ENCODE measurements at places on chromosomes 1 and 21.

- DNase-seq, result no peak
Measured at GRCh38 chr1:227033880-227034279, 93.8 kb downstream of the COQ8A start.

DNA sequence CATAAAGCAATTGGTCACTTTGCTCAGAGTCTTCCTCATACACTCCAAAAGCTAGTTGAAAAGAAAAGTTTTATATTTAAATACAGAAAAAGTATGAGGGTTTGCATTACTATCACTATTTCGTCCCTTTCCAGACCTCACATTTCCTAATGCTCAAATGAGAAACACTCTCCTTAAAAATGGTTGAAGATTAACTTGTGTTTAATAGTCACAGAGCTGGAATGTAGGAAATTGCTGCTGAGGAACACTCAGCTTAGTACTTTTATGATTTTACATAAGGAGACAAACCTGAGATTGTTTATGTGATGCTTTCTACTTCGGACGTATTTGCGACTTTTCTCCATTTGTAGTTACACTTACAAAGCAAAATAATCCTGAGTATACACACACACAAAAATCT is 39.8 kb downstream of the MYSM1 start:
- no peak for DNase-seq

DNA sequence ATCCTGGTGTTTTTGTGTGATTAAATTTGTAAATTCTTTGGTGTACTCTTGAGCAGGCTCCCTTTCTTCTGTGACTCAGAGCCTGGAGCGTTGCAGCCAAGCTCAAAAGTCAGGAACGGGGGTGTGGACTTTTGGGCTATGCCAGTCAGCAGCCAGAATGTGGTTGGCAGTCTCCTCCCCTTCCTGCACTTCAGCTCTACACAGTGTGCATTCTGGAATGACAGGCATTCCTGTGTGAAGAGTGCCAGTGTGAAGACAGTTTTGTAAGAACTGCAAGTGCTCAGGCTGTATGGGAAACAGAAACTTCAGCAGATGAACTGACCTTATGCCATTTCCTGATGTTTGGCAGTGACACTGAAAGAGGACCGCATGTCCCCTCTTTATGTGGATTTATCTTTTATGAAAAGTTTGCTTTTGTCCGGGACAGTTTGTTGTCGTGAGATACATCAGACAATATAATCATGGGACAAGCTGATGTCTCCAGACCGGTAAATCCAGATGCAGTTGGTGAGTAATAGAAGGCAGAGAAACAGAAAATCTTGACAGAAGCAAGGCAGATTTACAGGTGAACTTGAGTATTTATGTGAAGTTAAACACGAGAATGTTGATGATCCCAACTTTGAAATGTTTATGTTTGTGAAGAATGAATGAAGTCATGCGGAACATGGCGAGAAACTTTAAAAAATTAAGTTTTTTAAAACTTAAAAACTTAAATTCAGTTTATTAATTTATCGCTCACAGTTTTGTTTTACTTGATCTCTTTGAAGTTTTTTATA is 67.7 kb upstream of the RCC1 start:
- no peak for DNase-seq

DNA sequence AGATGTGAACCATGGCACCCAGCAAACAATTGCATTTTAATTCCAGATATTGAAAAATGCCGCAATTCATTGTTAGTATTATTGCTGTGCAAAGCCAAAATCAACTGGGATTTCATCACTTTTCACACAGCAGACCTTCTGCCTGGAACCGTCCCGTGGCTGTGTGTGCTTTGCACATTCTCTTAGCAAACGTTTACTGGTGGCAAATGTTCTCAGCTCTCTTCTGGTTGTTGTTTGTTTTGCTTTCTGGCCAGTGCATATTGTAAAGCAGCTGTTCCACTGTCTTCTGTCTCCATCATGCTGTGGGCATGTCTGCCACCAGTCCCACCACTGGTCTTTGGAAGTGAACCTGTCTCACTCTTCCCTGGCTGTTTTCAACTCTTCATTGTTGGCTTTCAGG is 19.8 kb upstream of the TTLL10 start:
- DNase-seq, result no peak

DNA sequence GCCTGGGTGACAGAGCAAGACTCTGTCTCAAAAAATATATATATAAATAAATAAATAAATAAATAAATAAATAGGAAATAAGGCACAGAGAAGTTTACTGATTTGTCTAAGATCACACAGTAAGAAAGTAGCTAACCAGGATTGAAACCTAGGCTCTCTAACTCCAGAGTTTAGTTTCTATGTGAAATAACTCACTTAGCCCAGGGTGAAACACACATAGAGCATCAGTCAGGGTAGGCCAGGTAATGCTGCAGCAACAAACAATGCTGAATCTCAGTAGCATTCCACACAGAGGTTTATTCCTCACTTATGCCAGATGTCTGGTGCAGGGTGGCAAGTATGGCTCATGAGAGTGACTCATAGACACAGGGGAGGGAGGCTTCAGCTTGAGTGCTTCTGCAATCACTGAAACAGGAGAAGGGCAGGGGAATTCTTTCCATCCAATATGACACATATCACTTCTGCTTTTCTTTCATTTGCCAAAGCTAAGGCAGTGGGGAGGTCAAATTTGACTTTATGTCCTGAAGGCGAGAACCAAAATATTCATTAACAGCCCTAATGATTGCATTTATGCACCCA is 37.1 kb upstream of the KANK4 start:
- no peak for DNase-seq

- no peak for DNase-seq
Measured at GRCh38 chr21:39644062-39644560, 31.4 kb downstream of the B3GALT5 start.

- DNase-seq, result no peak
Measured at GRCh38 chr1:157806431-157807149, 13.3 kb downstream of the FCRL1 start.

DNA sequence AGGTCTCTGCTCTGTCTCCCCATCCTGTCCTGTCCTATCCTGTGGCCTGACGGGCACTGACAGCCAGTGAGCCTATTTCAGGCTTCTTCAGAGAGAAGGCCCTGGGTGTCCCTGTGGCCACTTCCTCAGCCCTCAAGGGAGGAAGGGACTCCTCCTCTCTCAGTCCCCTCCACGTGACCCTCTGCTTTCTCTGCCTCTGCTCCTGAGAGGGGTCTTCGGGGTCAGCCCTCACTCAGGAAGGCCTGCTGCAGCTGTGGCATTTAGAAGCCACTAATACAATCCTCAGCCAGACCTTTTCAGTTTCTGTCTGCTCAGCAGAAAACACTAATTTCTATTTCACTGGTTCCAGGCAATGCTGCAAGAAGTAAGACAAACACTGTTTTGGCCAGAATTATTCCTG is 43.6 kb upstream of the ETV3 start:
- no peak for DNase-seq

- no peak for DNase-seq
Measured at GRCh38 chr1:23044035-23044434, 24.8 kb downstream of the KDM1A start.

- DNase-seq, result no peak
Measured at GRCh38 chr1:203252678-203253077, 23.2 kb upstream of the CHIT1 start.

DNA sequence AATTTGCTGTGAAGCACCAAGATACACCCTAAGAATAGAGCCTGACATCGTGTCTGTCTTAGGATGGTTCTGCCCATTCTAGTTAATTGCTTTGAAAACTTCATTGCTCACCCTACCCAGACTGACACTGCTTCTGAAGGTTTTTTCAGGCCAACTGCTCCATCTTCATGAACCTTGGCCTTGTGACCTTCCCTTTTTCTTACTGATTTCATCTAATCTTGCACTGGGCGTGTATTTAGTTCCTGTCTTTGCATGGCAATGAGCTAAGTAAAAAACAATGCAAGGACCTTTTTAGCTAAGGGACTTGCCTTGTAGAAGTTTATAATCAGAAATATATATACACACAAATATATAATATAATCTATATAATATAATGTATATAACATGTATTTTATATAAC is 108.0 kb downstream of the PBX1 start:
- no peak for DNase-seq

DNA sequence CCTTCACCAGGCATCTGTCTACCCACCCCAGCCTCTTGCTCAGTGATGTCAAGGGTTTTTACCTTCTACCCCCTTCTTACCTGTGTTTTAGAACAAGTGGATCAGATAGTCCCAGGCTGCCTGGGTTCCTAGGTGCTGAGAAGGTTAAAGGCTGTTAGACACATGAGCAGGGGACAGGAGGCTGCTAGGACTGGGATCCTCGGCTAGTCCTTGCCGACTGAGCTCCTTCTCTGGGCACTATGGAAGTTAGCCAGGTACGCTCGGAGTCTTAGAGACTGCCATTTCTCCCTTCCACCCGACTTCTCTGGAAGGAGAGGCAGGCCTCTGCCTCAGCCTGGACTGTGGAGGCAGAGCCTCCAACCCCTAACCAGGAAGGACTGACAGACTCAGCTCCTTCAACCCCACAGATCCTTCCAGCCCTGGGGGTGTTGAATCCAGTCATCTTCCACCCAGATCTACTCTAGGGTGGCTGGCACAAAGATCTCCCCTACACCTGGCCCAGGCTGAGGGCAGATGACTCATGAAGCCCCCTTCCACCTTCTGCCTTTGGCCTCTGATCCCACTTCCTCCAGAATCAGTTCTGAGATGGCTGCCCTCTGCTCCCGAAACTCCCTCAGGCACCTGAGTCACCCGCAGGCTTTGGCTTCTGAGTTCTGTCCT is at the start of gene DYNLT4:
Gene DYNLT4, minus strand, starts transcription at position 648 of the 660 bp plus-strand sequence. CDS start 683 bp downstream, outside the sequence.
- no peak for DNase-seq

DNA sequence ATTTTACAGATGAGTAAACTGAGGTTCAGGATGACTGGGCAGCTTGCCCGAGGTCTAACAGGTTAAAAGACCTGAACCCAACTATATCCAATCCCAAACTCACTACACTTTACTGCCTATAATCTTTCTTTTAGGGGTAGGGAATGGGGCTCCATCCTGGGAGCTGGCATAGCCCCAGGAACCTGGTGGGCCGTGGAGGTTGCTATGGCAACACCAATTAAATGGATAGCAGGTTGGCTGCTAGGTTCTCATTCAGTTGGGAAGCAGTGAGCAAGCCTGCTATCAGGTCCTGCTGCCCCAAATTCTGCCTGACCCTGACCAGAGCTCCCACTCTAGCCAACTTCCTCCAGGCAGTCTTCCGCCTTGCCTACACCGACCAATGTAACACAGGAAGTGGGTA is 40.9 kb downstream of the LRP8 start:
- no peak for DNase-seq

DNA sequence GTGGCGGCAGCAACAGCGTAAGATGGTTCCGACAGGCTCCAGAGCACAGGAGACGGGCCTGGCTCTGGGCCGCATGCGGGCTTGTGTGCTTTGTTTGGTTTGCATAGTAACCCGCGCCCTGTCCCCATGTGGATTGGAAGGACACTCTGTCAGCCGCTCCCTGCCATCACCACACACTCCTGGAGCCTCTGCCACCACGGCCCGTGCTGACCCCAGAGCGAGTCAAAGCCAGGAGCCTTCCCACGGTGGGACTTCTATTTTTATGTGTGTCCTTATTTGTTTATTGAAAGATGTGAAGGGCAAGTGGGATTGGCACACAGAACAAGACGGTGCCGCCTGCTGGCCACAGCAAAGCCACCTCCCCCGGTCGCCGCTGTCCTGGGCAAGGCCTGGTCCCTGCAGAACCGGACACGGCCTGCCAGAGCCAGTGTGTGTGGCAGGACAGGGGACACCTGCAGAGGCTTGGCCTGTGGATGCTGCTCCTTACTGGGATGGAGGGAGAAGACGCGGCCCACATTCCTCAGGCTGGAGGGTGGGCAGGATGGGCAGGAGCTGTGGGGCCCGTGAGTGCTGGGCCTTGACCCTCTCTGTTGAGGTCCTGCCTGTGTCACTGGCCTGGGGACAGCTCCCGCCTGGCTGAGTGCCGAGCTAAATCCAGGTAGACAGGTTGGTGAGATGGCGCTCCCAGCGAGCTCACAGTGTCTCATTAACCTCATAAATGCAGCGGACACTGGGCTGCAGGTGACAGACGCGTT is 64.4 kb downstream of the AGPAT3 start:
- DNase-seq, result no peak

DNA sequence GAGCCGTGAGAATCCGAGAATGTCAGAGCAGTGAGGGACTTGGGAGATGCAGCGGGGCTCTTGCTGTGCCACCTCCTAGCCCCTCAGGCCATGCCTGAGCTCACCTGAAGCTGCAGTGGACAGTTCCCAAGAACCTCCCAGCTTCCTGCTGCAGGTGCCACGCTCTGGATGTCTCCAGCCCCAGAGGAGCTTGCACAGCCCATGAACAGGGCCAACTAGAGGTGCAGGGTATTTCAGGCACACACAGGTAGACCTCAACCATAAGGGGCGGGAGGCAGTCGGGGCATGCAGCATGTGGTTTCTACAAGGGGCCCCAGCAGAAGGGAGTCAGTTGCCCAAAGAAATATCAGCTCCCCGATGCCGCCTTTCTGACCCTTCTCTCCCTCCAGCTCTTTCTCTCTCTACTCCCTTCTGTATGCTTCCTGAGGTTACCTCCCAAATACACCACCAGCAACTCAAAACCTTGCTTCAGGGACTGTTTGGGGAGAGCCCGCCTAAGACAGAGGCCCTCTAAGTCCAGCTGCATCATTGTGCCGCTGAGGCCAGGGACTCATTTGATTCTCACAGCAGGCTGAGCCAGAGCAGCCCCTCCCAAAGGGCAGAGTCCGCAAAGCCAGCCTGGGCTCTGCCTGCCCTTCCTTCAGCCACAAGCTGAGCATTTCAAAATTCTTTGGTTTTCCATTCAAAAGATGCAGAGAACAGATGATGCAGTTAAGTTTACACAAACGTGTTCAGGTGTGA is 209.8 kb downstream of the MATN1 start:
- no peak for DNase-seq

GRCh38 chr1:201016211-201016651 is 7.3 kb downstream of the KIF21B start:
- DNase-seq, result no peak

- DNase-seq, result no peak
Measured at GRCh38 chr1:35431173-35431599, 126.0 kb downstream of the KIAA0319L start.

GRCh38 chr1:232617237-232617636 is 12.7 kb downstream of the SIPA1L2 start:
- no peak for DNase-seq

GRCh38 chr1:225666495-225666894 is 13.6 kb upstream of the ENAH start:
- no peak for DNase-seq

GRCh38 chr1:53410701-53411100 is 48.5 kb upstream of the DMRTB1 start:
- DNase-seq, result no peak

DNA sequence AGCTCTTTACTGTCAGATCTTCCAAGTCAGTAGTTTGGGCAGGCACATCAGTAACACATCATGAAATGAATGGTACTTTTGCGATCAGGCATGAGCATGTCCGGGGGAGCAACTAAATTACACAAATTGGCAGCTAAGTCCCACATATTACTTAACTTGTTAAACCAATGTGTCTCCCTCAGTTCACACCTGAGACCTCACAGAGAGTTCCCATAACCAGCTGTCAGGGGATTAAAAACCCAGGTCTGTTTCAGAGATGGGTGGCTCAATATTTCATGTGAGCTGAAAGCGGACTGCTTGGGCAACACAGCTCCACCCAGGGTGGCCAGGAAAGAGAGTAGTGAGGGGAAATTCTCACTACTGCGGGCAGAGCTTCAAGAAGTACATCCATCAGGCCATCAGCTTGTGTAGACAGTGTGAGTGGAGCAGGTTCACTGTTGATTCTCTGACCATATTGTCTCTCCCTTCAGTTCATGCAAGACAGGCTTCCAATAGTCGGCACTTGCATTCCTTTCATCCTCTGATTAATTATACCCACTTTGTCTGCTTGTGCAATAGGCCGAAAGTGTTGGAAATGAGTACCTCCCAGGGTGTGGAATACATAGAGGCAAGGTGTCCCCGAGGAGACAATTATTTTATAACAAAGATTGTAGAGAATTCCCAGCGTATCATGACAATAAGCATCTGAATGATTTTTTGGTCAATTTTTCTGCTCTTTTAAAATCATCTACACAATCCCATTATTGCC is 139.9 kb downstream of the PTGER3 start:
- no peak for DNase-seq
